Cerebellar nuclear complex (tissue), 1 donor: ENCODE measurements at places on chromosomes 13 and 19.

DNA sequence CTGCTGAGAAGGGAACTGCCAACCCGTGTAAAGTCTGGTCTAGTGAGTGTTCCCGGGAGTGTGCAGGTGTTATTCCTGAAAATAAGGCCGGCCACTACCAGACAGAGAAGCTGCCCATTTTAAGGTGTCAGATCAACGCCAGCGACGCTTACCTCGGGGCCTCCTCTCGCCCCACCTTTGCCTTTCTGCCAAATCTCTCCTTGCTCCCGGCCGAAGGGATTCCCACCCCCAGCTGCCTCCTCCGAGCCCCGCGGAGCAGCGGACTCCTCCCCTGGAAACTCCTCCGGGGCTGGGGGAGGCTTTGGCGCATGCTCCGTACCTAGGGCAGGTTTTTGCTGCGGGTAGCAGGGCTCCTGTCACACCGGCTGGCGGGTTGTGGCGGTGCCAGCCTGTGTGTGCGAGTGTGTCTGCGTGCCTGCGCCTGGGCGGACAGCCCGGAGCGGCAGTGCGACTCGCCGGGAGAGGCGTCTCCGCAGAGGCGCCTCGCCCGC lies at the start of gene HS6ST3:
Gene HS6ST3, plus strand, starts transcription at position 359 of the 491 bp plus-strand sequence.
- no peak for DNase-seq

DNA sequence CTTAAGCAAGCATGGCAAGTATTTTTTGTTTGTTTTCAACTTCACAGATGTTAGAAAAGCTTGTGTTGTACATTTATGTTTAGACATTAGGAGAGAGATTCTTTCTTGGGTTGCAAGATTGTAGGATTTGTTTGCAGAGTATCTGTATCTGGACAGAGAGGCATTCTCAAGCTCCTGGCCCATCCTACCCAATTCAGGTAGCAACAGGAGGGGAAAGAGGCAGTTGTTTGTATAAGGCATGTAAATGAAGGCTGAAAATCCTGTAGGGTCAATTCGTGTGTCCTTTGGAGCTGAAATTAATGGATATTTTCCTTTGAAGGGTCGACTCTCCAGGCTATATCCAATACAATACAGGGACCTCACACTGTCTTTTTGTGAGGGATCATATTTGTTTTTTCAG lies 147.3 kb downstream of the KCNRG start:
- DNase-seq: no peak

GRCh38 chr19:2358548-2359173 lies 1.4 kb upstream of the TMPRSS9 start:
- DNase-seq: no peak

DNA sequence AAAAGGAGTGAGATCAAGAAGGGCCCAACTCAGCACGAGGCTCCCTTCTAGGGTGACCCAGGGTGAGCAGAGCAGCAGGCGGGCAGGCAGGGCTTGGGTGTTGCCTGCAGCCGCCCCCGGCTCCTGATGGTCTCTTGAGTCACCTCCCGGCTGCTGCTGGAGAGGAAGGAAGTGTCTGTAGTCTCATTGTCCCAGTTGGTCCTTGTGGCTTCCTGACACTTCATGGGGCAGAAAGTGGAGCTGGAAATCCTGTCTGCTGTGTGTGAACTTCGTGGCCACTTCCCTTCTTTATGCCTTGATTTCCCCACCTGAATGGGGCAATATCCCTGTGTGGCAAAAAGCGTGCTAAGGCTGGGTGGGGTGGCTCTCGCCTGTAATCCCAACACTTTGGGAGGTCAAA lies 2.5 kb downstream of the MAP1S start:
- DNase-seq: no peak

DNA sequence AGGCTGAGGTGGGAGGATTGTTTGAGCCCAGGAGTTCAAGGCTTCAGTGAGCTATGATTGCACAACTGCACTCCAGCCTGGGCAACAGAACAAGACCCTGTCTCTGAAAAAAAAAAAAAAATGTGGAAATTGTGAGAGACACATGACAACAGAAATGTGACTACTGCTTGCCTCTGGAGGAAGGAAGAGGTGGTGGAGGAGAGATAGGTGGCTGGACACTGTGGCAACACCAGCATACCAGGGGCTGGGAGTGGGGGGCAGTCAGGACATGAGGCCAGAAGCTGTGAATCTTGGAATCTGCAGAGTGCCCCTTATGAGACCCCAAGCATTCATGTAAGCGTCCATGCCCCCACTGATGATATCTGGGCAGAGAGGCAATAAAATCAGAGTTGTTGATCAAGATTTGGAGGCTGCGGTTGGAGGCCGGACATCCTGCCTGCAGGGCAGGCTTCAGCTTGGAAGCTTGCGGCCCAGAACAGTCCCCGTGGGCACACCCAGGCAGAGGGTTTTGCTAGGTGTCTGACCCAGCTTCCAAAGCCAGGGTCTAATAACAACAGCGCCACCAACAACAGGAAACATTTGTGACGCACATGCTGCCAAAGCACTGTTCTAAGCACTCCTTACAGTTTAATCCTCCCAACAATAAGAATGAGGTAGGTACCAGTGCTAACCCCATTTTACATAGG lies 16.9 kb downstream of the FAM187B start:
- DNase-seq: no peak

DNA sequence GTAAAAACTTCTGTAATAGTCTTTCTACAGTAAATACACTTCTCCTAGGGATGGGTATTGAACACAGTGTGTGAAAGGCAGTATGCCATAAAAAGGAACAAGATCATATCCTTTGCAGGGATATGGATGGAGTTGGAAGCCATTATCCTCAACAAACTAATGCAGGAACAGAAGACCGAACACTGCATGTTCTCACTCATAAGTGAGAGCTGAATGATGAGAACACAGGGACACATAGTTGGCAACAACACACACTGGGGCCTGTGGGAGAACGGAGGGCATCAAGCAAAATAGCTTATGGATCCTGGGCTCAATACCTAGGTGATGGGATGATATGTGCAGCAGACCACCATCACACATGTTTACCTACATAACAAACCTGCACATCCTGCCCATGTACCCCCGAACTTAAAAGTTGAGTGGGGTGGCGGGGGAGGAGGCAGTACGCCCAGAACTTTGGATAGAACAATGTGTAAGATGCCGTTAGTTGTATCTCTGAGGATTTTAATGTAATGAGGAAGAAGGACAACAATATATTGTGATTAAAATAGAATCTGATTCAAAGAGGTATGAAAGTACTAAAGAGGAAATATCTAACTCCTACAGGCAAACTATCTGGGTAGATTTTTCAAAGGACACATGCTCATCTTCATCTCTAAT lies 183.2 kb downstream of the NDFIP2 start:
- DNase-seq: no peak

GRCh38 chr19:5170329-5170745 lies 170.3 kb downstream of the PTPRS start:
- DNase-seq: no peak

DNA sequence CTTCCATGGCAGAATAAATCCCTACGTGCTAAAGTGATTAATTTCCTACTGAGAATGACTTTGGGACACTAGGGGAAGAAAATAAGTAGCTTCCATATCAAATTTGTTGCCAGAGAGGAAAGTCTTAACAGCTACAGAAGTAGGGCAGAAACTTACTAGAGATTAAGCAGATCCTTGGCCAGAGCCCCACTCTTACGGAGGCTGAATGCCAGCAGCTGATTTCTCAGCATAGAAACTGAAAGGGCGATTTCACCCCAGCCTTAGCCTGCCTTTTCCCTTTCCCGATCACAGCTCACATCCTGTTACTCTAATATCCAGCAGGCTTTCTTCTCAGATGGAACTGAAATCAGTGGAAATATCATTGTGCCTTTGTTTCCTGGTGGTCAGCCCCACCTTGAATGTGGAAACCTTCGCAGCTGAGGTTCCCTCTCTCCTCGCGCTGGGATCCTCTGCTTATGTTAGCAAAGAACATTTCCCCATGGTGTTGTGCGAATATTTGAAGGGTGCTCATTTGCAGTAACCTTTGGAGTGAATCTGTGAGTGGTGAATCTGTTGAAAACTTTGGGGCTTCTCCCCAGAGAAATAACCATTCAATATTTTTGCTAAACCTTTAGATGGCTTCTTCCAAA lies 8.4 kb downstream of the FAM124A start:
- DNase-seq: no peak

DNA sequence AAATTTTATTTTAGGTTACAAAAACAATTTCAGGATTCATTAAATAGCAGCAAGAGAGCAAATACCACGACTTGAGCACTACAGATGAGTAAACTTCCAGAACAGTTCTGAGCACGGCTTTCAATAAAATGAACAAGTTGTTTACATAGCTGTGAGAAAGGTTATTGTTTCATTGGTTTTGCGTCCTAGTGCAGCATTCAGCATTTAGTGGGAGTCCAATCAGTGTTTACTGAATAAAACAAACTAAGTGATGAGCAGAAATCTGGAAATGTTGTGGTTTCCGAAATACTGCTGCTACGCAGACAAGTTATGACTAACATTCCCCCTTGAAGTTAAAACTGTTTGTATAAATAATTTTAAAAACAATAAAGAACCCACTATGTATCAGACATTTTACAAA lies 251.5 kb upstream of the STARD13 start:
- DNase-seq: no peak

DNA sequence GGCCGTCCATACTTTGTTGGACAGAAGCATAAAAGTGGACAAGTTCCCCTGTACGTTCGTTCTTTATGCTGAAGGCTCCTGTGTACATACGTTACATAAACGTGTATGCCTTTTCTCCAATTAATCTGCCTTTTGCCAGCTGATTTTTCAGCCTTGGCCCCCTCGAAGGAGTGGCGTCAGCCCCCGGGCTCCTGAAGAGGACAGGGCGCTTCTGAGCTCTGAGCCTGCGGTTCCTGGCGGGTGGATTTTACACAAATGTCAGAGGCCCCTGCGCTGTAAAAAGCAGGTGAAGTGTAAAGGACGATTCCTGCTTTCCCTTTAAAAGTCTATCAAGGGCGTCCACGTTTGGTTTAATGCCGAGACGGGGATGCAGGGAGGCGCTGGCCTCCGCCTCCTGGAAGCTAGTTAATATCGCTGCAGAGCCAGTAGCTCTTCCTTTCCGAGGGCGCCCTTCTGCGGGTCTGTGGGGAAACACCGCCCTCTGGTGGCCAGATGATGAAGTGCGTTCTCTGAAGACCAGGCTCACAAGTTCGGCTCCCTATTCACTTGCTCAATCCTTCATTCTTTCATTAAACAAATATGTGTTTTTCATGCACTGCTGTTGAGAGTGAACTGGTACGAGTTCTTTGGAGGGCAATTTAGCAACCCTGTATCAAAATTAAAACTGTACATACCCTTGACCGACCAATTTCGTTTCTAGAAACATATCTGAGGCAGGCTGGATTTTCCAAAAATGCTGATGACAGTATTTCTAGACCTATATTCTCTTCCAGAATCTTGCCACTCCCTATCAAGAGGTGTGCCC lies 62.0 kb downstream of the GPR12 start:
- peak; percentile 14 for DNase-seq

DNA sequence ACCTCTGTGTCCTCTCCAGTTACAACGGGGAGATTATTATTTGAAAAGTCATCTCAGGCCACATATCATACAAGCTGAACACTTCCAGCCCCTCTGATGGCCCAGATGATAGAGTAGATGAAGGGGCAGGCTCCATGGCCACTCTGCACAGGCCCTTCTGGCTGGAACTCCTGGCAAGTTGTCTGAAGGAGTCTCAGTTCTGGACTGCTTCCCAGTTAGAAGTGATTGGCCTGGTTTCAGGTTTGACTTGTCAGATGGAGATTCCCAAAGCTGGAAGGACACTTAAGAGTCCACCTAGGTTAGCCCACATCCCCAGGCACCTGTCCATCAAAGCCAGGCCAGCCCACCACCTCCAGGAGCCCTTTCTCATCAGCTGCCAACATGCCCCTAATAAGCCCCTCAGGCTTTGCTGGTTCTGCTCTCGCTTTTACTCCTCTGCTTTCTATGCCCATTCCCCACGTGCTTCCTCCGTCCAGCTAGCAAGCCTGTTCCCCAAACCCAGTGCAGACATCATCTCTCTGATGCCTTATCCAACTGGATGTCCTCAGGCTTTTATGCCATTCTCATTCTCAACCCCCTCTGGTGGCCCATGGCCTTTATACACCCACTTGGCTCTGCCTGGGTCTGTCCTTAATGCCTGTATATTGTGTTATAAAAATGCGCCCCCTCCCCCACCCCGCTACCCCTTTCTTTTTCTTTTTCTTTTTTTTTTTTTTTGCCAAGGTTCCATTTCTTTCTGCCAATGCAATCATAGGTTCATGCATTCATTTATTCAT lies 56.5 kb downstream of the HSPH1 start:
- no peak for DNase-seq

GRCh38 chr13:45167611-45168554 lies 33.0 kb downstream of the KCTD4 start:
- DNase-seq: no peak

- DNase-seq: no peak
These were observed 361.2 kb downstream of the SUCLA2 start for GRCh38 chr13:47639738-47640447.

GRCh38 chr19:10544242-10544752 lies 593 bp downstream of the ATG4D start:
- no peak for DNase-seq

DNA sequence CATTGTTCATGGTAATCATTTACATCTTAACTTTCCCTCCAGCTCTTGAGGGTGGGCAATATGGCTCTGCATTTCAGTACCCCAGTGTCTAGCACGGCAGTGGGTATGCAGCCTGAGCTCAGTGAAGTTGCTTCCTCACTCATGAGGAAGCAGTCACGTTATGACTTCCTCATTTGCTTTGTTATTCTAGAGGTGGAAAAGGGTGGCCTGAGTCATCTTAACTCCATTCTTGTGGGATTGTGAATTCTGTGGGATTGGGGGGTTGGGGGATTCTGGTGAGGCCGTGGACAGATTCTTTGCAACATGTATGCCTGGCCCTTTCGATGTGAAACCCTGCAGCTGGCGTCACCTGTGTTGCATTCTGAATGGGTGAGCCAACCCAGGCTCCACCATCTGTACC lies 406.7 kb upstream of the ZNF507 start:
- DNase-seq: no peak

DNA sequence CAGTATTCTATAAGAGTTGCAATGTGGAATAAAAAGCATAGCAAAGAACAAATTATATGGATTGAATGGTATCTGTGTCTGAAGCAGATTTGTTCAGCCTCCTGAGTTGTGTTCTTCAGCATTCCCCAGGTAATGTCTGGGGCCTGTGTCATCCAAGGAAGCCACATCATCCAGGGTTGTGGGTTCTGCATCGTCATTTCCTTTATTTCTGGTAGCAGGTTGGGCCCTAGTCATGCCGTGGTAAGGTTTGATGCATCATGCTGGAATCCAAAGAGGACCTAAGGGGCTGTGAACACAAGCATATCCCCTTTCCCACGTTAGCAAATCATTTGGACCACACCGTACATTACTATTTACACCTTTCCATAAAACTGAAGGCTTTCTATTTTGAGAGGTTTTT lies 131.0 kb upstream of the ZNF91 start:
- no peak for DNase-seq

GRCh38 chr13:68748038-68748437 lies 1359.6 kb upstream of the ATXN8OS start:
- no peak for DNase-seq

GRCh38 chr19:20863176-20863575 lies 59.9 kb upstream of the ZNF85 start:
- DNase-seq: no peak

DNA sequence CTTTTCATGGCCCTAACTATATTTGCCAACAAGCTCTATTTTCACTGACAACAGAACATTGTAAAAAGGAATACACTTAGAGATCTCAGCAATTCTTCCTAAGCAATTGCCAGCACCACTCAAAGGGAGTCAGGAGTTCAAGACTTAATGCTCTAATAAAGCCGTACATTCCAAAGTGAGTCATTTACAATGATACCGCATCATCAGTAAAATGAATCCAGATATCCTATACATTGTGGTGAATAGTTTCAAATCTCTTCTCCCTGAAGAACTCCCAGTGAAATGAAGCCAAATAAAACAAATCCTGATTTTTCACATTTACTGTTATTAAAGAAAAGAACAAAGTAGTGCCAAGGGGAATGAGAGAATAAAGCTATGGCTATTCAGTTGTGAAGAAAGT lies 2898.7 kb upstream of the PCDH20 start:
- no peak for DNase-seq
